ENCODE measurements at places on chromosomes 11 and 22.

DNA sequence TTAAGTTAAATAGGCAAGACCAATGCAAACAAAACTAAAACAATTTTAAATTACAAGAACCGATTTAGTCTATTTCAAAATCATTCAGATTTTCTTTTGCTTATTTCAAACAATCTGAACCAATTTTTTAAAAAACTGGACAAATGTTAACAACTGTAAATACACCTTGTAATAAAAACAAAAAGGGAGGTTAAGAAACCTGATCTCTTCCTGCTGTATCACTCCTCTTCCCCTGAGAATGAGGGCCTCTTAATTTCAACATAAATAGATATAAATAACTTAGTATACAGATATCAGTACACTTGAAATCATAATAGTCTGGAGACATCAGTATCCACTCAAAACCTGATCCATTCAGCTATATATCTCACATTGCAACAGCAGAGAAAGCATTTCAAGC is 346.6 kb downstream of the TTC28 start:
- DNase-seq = no peak

GRCh38 chr22:19182472-19183157 is 4.1 kb upstream of the SLC25A1 start:
- no peak for DNase-seq

- no peak for DNase-seq
These were observed 11.7 kb downstream of the MMP20 start for GRCh38 chr11:102613450-102613849.

- DNase-seq = no peak
These were observed 8.0 kb downstream of the FADS3 start for GRCh38 chr11:61883327-61883726.

- no peak for DNase-seq
These were observed 33.4 kb downstream of the CDON start for GRCh38 chr11:126029237-126029636.

- no peak for DNase-seq
These were observed 291.1 kb upstream of the C11orf87 start for GRCh38 chr11:109130910-109131309.

GRCh38 chr11:102596578-102596977 is 28.6 kb downstream of the MMP20 start:
- no peak for DNase-seq

DNA sequence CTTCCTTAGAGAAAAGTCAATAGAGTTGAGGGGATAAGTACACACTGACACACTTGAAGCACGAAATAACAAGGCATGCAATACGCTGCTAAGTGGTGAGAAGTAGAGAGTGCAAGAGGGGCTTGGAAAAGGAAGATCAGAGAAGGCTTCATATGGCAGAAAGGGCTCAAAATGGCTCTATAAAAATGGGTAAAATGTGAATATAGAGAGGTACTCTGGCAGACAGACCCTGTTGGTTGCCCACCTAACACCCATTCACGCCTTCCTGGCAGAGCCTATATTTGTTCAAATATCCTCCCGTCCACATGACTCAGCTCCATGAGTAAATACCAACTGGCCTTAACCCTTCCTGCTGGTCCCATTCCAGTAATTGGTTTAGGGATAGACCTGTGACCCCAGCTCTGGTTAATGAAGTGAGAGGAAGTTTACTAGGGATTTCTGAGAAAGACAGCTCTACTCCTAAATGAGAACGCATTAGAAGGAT is 38.9 kb upstream of the CCDC34 start:
- DNase-seq = no peak

GRCh38 chr11:116686866-116687265 is 85.9 kb downstream of the BUD13 start:
- no peak for DNase-seq

GRCh38 chr11:7220636-7221035 is 31.1 kb upstream of the SYT9 start:
- no peak for DNase-seq

All from activated CD8-positive, alpha-beta memory T cell treated with anti-CD3 and anti-CD28 coated beads for 24 hours (primary cell).